Diencephalon (tissue), 1 donor: ENCODE measurements at places on chromosomes 3 and 15. TPM values are rescaled to one million over a fixed set of nuclear protein-coding genes. Genes with fewer than 3 reads are reported as not detected.

The SLC12A1 gene
- total RNA-seq: 5.8 TPM

The SLC2A2 gene
- not detected for total RNA-seq

The TXNRD3 gene
- total RNA-seq: 15.7 TPM

The ZNF592 gene
- 7.2 TPM for total RNA-seq

The NEK11 gene
- total RNA-seq: 44.1 TPM

The NOX5 gene
- total RNA-seq: 0.23 TPM
